ENCODE measurements at places on chromosomes 12 and 14.

GRCh38 chr12:26197832-26198231 lies 2.5 kb downstream of the SSPN start:
- no peak for DNase-seq

DNA sequence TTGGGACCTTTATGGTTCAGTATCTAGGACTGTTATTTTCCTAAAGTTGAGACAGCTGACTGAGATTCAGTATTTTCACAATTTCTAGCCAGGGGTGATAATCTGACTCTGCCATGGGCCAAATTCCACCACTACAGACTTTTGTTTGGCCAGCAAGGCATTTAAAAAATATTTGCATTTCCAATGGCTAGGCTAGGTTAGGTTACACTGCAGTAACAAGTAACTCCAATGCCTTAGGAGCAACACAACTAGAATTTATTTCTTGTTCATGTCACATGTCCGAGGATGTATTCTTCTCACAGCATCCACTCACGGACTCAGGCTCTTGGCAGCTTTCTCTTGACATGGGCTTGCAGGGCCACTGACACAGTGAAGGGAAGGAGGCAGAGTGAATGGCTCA lies 83.0 kb downstream of the CPSF2 start:
- no peak for DNase-seq

GRCh38 chr14:75313294-75313693 lies 34.7 kb downstream of the FOS start:
- no peak for DNase-seq

GRCh38 chr12:31560516-31560915 lies 30.4 kb downstream of the DENND5B start:
- DNase-seq, result no peak

DNA sequence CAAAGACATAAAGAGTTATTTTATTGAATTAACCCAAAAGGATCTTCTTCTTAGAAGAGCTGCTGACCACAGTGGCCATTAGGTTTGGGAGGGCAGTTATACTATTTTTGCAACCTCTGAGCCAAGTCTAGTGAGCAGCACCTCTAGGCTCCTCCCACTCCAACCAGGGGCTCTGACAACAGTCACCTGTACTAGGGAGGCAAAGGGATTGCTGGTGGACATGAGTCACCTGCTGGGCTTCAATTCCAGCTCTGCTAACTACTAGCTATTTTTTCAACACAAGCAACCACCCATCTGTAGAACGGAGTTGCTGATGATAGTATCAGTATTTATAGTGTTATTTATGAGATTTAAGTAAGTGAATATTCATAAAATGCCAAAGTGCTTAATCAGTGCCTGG lies 166.0 kb downstream of the KLHL28 start:
- DNase-seq, result no peak

- DNase-seq, result no peak
Observed at GRCh38 chr12:122126713-122127597, 47.1 kb downstream of the IL31 start.

DNA sequence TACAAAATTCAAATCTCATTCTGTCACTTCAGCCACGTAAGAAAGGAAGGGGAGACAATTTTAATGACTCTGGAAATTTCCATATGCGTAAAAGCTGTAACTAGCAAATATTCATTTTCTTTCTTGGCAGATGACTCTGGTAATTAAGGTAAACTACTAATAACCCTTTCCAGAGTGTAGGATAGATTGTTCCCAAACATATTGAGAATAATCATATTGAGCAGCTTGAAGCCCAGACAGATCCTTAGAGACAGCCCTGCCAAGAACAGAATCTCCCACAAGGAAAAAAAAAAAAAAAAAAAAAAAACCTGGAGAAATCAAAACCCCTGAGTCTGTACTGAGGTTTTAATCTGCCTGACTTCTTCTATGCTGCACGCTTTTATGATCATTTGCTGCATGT lies 163.6 kb upstream of the TMPO start:
- no peak for DNase-seq

DNA sequence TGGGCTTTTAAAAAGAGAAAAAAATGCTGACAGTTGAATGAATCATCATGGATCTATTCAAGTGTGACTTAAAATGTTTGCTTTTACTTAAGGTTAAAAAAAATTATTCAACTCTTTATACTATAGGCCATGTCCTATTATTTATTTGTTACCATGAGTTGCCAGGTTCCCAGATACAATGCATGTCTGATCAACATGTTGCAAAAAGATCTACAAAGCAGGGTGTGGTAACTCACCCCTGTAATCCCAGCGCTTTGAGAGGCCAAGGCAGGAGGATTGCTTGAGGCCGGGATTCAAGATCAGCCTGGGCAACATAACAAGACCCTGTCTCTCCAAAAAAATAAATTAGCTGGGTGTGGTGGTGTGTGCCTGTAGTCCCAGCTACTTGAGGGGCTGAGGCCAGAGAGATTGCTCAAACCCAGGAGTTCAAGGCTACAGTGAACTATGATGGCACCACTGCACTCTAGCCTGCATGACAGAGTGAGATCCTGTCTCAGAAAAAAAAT lies 460.8 kb downstream of the BCAT1 start:
- no peak for DNase-seq
